ENCODE measurements at places on chromosomes 2 and 18.

GRCh38 chr2:95278637-95279225, 4.5 kb downstream of the PROM2 start:
- DNase-seq = no peak

DNA sequence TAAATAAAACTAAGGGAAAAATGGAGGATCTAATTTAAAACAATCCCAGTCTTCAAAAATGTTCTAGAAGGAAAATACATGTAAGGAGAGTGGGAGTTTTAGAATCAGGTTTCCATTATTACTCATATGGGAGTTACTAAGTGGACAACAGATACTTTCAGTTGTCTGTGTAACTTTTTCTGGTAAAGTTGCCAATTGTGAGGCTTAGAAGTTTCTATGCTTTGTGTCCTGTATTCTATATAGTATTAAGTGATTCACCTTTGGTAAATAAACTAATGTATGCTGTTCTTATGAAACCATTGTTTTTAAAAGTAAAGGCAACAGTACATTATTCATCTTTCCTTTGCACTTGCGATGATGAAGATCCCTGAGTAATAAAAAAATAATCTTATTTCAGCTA, 274.9 kb downstream of the NR4A2 start:
- no peak for DNase-seq

DNA sequence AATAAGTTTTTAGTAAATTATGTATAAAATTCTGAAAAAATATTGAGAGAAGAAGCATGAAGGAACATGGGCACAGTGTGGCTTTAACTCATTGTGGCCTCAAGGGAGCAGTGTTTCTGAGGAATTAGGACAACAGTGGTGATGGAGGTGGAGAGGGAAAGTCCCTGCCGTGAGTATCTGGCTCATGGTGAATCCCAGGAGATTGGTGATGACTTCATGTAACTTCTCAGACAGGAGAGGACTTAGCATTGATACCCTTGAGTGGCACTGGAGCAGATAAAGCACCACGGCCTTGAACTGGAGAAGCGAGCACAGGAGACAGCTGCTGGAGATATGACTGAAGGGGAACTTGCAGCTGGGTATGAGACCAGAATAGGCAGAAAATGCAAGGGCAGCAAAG, 35.0 kb upstream of the LRP1B start:
- DNase-seq = no peak

DNA sequence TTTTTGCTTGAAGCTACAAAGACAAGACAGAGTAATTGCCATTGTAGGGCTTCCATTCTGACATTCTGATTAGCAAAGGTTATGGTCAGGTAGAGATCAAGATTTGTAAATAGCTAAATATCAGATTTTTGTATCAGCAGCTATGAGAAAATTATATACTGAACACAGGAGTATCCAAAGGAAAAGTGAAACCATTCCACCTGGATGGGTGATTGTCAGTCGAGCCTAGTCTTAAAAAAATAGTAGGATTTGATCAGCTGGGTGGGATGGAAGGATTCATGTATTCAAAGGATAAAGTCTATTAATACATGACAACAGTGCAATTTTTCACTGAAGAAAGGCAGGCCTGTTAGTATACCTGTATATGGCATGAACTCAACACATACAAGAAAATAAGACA, 222.7 kb downstream of the GCA start:
- DNase-seq = no peak

GRCh38 chr2:215454519-215455246, 18.8 kb upstream of the FN1 start:
- peak; percentile 42 for DNase-seq

DNA sequence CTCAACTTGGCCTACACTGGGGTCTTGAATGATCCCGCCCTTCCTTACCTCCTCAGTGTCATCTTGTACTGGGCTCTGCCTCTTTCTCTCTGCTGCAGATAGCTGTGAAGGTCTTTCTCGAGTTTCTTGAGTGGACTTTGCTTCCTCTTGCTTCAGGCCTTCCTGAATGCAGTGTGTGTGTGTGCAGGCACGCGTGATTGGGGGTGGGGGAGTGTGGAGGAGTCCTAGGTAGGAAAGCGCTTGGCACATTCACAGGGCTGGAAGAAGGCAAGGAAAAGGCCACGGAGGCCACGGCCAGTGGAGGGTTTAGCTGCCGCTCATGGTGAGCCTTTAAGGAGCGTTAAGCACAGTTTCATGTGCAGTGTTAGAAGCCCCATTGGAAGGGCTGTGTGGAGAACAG, 5.5 kb downstream of the RALB start:
- no peak for DNase-seq

DNA sequence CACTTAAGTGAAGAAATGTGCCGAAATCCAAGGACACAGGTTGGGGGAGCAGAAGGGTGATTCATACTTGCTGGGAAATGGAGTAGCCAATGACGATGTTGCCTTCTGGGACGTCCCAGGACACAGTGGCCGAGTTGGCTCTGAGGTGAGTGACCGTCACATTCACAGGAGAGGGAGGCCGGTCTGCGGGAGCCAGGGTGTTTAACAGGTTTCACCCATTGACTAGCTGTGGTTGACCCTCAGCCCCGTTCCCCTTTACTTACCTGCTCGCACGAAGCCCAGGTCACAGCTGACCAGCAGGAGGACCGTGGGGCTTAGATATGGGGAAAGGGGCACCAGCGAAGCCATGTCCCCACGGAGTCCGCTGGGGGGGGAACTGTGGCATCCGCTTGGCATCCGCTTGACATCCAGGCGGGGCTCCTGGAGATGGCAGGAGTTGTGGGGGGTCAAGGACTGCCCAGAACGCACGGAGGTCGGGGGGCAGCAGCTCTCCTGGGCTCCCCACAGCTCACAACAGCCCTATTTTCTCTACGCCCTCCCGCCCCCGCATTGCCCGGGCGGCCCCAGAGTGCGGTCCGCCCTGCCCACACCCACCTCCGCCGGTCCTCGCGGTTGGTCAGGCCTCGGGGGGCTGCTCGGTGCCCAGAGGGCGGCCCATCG, 586 bp downstream of the FNDC4 start:
- peak; percentile 61 for DNase-seq

GRCh38 chr2:230781130-230781797, 68.6 kb downstream of the CAB39 start:
- no peak for DNase-seq

- no peak for DNase-seq
These were observed 50.1 kb downstream of the KIAA2012 start for GRCh38 chr2:202122980-202123720.

- peak; percentile 30 for DNase-seq
These were observed 29.2 kb downstream of the EPAS1 start for GRCh38 chr2:46326231-46326980.

DNA sequence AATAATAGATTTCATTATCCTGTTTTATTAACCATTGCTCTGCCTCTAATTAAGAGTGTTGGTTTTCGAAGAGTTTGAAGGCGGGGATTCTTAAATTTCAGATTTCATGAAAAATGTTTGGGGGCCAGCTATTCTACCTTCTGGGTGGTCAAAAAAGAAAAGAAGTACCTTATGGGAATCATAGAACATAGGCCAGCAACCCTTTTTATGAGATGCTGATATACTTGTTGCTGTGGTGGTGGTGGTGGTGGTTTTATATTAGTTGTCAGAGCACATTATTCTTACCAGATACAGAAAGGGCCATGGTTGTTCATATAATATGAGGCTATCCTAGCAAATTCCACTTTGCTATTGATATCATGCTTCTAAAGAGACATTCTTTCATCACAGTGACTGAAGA, 4.4 kb downstream of the ANKRD12 start:
- DNase-seq = no peak

DNA sequence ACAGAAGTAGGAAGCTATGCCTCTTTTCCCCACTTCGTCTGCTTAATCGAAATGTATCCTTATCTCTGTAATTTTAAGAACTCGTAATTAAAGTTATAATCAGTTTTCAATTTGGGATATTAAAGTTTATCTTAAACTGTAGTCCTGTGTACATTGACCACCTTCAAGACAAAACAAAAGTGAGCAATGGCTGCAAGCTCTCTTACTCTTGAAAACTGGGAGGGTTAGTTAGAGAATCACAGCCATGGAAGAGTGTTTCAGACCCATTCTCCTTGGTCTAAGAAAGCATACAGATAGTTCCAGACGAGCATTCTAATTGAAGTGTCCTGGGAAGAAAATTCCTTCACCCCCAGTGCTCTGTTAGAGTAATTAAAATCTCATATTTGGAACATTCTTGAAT, 2.0 kb downstream of the KCMF1 start:
- DNase-seq = no peak

Measured in GM03348 (cell line).